ENCODE measurements at places on chromosomes 11 and 22.

GRCh38 chr22:27564806-27565205, 236.8 kb downstream of the MN1 start:
- DNase-seq: no peak

DNA sequence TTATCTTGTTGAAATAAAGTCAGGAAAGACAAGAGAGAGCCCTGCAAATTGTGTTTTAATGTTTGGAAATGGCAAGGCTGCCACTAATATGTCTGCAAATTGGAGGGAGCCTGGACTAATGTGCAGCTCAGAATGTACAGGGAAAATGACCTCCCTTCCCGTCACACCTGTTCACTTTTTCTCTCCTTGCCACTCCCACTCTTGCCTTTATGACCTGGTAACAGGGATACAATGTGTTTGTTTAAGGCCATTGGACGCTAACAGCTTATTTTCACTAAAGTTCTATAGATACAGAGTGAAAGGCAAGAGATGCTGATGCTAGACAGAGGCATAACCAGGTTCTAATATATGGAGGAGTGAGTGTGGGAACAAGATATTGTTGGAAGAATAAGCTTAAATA, 203.9 kb downstream of the RAB38 start:
- no peak for DNase-seq

- DNase-seq: no peak
Measured at GRCh38 chr11:129846508-129847335, 31.1 kb downstream of the TMEM45B start.

- peak; percentile 31 for DNase-seq
Measured at GRCh38 chr11:6771926-6772893, at the start of gene OR2AG2. OR2AG2 (minus strand) TSS chr11:6771976; CDS start chr11:6768957, 3,019 bp downstream.

DNA sequence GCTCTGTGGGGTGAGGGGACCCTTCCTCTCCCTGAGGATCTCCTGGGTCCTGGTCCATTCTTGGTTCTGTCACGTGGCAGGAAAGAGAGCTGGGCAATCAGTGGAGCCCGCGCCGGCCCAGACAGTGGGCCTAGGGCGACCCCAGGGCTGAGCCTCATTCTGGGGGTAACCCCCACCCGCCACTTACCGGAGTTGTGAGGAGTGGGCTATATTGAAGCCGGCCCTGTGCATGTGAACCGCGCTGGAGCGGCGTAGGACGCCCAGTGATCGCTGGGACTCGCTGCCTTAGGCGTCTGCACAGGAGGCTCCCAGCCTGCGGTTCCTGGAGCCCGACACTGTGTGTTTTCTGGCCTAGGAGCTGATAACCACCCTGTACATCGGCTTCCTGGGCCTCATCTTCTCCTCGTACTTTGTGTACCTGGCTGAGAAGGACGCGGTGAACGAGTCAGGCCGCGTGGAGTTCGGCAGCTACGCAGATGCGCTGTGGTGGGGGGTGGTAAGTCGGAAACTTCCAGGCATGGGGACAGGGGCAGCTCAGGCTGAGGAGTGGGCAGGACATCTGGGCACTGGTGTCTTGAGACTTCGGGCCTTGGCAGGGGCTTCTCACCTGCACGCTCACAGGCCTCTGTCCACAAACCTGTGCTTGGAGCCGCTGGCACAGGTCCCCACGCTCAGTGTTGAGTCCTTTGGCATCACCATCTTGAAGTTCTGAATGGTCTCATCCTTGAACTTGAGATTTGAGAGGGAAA, 127.1 kb downstream of the KCNQ1OT1 start:
- DNase-seq: no peak

DNA sequence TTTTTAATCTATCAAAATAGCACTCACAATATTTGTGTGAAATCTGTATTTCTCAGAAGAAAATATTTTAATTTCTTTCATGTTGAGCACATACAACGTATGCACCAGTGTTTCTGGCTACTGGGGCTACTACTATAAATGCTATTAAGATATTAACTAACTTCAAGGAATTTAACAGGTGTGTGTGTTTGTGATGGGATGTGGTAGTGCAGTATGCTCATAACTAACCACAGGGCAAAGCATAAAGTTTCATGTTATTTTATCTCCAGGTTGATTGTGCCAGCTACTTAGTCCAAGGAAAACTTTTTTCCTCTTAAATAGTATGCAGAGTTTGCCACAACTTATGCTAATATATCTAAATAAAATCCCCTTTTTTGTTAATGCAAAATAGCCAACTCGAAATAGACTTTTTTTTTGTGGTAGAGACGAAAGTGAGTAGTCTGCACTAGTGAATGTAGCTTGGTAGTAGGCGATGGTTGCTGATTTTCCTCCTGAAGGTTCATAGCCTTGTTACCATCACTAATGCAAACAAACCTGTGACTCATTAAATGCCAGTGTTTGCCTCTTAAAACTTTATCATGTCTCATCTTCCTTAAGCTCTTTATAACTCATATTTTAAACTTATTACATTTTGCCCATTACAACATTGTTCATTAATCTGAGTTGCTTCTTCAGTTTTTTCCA, 565.5 kb upstream of the ANO3 start:
- no peak for DNase-seq

- no peak for DNase-seq
Measured at GRCh38 chr22:48651981-48652538, 1175.6 kb downstream of the BRD1 start.

- DNase-seq: no peak
Measured at GRCh38 chr11:13897646-13898276, 64.8 kb upstream of the SPON1 start.

DNA sequence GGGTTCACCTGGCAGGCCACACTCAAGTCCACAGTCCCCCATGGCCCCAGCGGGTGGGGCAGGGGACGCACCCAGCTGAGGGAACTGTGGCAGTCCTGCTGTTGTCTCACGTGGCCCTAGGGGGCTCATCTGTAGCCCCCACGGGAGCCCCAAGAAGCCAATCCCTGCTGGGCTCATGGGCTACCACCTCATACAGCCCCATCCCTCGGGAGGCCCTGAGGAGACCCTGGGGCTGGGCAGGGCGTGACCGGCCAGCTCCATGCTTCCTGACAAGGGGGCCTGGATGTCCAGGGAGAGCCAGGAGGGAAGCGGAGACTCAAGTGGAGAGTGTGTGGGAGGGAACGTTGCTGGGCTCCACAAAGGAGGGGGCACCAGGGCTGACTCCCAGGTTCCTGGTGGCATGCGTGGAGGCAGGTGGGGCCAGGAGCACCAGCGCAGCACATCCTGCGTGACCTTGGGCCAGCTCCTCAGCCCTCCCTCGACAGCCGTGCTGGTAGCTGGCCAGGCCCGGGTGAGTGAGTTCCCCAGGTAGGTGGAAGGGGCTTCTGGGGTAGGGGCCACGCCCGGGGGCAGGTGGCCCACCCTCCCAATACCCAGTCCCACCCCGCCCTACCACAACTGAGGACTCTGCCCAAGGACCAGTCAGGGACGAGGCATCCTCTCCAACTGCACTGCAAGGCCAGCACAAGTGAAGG, 7.9 kb downstream of the RTN4R start:
- DNase-seq: no peak

GRCh38 chr11:112103446-112103845, 16.8 kb downstream of the SDHD start:
- DNase-seq: no peak
